ENCODE measurements at places on chromosomes 5 and 9. TPM values are rescaled to one million over a fixed set of nuclear protein-coding genes. Genes with fewer than 3 reads are reported as not detected.

DNA sequence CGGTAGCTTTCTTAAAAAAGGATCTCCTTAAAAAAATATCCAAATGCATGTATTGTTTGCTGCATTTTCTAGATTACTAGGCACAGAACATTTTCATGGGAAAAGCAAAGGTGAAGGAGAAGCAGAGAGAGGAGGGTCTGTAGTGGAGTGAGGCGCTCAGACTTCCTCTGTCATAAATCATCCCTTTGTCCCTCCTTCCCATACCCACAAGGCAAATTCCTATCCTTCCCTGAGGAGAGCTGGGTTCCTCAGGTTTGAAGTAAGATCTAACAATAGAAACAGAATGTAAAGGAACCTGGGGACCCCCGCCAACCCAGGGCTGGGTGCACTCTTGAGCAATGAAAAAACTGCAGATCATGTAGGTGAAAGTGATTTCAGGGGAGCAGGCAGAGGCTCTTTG is 149.2 kb upstream of the ANKH start:
- DNase-seq, result no peak

DNA sequence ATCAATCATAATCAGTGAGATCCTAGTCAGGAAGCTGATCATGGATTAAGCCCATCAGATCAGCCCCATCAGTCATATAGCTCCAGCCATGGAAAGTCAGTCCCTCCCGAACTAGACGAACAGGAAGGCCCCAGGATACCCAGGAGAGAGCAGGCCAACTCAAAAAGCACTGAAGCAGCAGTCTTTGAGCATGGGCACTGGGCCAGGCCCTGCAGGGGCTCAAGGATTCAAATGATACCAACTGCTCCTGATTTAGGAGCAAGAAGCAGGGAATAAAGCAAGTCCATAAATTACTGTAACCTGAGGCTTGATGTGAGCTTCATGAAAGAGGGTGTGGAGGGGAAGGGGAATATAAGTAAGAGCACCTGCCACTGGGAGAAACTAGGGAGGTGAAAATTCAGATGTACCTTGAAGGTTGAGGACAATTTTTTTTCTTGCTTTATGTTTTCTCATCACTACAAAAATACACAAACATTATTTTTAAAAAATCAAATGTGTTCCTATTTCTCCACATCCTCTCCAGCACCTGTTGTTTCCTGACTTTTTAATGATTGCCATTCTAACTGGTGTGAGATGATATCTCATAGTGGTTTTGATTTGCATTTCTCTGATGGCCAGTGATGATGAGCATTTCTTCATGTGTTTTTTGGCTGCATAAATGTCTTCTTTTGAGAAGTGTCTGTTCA is 115.2 kb downstream of the SIL1 start:
- no peak for DNase-seq

DNA sequence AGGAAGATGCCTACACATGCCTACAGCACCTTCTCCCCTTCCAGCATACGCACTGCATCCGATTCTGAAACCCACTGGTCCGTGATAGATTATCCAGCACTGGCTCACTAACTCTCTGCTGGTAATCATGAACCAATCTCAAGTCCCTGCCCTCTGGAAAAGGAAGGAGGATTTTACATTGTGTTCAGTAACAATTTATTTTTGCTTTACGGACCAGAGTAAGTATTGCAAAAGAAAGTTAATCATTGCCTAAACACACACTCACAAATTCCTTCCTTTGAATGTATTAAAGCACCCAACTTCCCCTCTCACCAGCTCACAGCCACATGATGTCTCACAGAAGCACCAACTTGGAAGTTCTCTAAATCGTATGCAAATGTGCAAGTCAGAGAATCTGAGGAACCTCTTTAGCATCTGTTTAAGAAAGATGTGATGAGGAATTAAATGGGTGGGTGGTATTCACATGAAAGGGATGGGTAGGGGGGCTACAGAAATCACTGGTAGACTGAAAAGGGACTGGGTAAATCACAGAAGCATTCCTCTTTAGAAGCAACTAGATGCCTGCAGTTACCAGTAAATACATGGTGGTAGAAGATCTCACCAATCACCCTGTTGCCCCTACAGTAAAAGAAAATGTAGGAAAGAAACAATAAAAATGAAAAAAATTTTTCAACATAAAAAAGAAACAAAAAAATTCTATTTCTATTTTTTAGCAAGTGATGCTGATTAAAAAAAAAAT is 8.4 kb downstream of the GNAQ start:
- peak; percentile 72 for DNase-seq

DNA sequence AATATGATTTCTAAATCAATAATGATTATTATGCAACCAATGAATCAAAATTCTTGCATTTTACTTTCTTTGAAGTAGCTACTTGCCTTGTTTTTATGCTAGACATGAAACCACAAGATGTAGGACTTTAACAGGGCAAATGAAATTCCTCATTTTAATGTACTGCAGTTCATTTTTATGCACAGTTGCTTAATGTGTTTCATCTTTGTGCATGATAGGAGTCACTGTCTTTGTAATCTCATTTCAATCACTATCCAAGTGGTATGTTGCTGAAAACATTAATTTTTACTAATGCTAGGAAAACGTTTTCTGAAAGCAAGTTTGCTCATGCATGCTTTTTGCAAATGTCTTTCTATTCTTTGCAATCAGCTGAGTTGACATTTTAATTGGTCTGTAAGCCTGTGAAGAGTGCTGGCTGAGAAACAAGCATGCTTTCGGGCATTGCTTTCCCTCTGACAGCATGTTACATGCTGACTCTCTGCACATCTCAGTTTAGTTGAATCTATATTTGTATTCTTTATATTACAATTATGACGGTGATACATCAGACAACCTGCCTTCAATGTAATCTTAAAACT is 535.0 kb upstream of the CDH18 start:
- no peak for DNase-seq

- DNase-seq, result no peak
These were observed 50.9 kb downstream of the PIK3R1 start for GRCh38 chr5:68266457-68266856.

DNA sequence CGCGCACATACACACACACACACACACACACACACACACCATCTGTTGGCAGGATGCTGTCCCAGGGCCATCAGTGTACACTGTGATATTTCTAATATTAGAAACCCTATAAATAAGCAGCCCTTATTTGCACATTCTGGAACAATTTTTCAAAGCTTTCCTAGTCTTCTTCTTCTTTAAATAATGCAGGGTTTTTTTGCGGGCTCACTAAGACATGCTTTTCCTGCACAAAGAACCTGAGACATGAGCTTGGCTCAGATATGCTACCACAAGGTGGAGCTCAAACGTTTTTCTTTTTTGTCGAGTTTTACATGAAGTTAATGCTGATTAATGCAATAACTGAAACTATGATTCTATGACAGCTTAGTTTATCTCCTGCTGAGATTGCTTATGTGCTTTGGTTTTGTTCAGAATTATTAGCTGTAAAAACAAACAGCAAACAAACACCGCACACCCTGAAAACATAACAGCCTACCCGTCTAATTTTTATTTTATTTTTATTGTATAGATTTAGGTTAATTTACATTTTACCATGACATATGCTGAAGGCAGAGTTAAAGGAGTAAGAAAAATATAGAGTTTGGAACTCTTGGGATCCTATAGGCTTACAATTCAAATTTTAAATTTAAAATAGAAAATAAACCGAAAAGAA is 95.8 kb downstream of the ALDH1A1 start:
- peak; percentile 61 for DNase-seq

DNA sequence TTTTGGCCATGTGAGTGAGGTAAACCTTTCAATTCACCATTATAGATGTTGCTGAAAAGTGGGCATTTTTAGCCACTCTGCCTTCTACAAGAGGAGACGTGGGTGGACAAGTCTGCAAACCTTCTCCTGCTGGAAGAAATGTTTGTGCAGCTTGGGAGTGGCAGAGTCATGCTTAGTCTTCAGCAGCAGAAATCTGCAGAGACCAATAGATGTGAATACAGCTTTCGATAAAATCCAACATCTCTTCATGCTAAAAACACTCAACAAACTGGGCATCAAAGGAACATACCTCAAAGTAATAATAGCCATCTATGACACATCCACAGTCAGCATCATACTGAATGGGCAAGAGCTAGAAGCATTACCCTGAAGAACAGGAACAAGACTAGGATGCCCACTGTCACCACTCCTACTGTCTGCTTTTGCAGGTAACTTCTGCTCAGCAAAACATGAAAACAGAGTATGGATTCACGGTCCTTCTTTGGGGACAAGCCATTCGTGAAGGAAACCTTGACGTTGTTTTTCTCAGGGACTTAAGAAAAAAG is 91.3 kb downstream of the RALGPS1 start:
- no peak for DNase-seq

- DNase-seq, result no peak
These were observed 35.1 kb downstream of the LIX1 start for GRCh38 chr5:97107318-97107717.

DNA sequence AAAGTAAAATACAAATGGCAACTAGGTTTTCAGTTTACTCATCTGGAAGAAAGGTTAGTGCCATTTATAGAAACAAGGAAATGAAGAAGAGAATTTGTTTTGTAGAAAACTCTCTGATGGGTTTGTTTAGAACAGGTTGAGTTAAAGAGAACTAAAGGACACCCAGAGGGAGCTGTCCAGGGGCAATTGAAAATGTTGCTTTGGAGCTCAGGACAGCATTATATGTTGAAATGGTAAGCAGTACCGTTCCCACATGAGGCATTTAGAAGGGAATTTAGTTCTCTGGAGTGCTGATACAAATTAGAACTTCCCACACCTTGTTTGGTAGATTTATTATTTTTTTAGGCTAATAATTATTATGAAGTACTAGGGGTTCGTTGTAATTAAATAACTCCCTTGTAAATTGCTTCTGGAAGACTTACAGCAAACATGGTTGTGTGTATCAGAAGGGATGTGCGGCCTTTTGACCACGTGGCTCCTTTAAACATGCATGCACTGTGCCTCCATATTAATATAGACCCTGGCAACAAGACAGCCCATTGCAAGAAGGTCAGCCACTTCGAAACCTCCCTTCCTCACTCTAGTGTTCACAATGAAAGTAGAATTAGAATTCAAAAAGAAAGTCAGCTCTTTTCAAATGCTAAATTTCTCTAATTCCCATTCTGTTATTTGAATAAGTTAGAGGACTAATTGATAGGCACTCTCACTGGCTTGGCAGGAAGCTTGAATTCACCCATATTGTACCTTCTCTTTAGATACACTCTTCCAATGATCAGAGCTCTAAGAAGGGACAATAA is 71.7 kb downstream of the ZNF462 start:
- DNase-seq, result no peak

- peak; percentile 47 for DNase-seq
These were observed 2.5 kb downstream of the FST start for GRCh38 chr5:53482717-53483638.

DNA sequence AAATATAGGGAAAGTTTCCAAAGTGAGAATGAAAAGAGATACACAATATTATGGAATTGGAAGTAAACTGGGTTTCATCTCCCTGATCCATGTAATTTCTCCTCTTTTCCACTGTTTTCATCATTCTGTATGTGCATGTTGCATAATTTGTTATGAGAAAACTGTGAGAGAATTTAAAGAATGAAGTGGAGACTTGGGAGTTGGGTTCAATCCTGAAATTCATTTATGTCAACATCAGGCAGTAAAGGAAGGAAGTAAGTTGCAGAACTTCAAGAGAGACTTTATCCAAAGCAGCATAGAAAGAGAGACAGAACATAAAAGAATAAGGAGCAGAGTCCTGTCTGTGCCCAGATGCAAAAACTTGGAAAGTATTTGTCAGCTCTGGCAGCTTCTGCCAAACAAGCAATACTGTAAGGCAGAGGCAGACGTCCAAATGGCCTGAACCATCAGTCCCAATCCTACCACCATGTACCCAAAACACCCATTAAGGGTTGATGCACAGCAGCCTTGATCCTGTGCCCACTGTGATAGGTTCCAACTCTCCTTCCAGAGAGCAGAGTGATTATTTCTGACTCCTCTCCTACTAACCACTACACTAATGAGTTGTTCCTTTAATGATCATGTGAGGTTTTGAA is 425.3 kb upstream of the CDH6 start:
- no peak for DNase-seq

- no peak for DNase-seq
These were observed 257.9 kb upstream of the ADAMTS16 start for GRCh38 chr5:4882186-4882585.

- DNase-seq, result no peak
These were observed 113.8 kb downstream of the ANKRD18B start for GRCh38 chr9:33637881-33638280.

GRCh38 chr5:5572010-5572865 is 149.8 kb downstream of the ICE1 start:
- DNase-seq, result peak; percentile 77

GRCh38 chr5:124909734-124910133 is 163.3 kb upstream of the ZNF608 start:
- no peak for DNase-seq

DNA sequence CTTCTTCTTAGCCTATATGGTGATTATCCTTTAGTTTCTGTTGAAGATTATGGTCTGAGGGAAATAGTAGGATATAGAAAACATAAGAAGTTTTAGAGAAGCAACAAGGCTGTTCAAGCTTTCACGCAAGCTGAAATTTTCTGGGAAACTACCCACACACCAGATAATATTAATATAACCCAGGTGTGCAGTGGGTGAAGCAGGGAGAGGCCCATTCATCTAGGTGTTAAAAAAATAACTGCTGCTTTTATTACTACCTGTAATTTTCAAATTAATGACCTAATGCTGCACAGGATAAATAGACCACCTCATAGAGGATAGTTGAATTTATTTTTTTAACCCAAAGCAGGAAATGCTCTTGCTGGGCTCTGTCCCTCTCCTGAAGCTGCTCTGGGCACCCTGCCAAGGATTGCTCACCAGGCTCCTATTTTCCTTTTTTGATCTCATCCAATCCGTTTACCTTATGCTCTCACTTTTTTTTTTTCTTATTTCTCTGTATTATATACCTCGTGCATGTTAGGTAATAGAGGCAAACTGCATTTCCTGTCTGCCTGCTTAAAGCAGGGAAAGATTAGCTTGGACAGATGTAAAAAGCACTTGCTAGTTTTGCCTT is 124.3 kb upstream of the SLC12A2 start:
- DNase-seq, result peak; percentile 43

- DNase-seq, result no peak
These were observed 39.6 kb upstream of the LCP2 start for GRCh38 chr5:170337045-170337733.

The PHAX gene
- 60.6 TPM for polyA plus RNA-seq

The CA9 gene
- 0.34 TPM for polyA plus RNA-seq

The SPINK7 gene
- 0.37 TPM for polyA plus RNA-seq

The FBXW2 gene
- 50.7 TPM for polyA plus RNA-seq

The IFNA2 gene
- polyA plus RNA-seq, result not detected

The ERMP1 gene
- 60.7 TPM for polyA plus RNA-seq

The PCDHAC1 gene
- polyA plus RNA-seq, result 0.06 TPM

The SLC1A1 gene
- polyA plus RNA-seq, result 17.9 TPM

The CTSV gene
- 31.5 TPM for polyA plus RNA-seq
